ENCODE measurements at places on chromosomes 16 and 17.

GRCh38 chr17:54948380-54948779, 20.1 kb downstream of the COX11 start:
- no peak for DNase-seq

DNA sequence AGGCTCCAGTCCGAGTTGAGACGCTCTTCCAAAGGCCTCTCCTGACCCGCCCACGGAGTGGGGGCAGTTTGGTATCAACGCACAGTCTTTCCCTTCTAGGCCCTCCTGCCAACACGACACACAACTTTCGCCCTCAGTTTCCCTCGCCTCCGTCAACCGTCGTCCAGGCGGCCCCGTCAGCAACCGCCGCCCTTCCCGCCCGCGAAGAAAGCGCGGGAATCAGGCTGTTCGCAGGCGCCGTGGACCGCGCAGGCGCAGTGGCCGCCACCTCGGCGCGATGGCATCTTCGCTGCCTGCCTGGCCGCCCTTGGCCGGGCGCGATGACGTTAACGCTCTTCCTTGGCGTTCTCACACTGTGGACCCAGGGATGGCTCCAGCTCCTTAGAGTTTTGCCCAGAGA, at the start of gene SPATA22:
Gene SPATA22, minus strand, starts transcription at position 221 of the 400 bp plus-strand sequence. CDS start 2,494 bp downstream, outside the sequence.
- no peak for DNase-seq

DNA sequence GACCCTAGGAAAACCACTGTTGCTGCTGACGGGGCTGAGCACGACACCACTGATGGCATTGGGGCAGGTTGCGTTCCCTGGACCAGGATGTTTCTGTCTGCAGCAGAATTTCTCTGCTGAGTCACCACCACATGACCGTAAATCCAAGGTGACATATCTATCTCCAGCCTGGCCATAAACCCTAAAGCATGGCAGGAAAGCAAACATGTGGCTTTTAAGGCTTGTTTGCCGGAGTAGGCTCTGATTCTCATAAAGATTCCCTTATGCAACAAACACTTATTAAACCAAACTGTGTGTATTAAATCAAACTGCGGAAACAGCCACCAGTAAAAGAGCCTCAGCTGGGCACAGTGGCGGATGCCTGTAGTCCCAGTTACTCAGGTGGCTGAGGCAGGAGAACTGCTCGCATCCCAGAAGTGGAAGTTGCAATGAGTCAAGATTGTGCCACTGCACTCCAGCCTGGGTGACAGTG, 17.3 kb downstream of the MPHOSPH6 start:
- DNase-seq: no peak

DNA sequence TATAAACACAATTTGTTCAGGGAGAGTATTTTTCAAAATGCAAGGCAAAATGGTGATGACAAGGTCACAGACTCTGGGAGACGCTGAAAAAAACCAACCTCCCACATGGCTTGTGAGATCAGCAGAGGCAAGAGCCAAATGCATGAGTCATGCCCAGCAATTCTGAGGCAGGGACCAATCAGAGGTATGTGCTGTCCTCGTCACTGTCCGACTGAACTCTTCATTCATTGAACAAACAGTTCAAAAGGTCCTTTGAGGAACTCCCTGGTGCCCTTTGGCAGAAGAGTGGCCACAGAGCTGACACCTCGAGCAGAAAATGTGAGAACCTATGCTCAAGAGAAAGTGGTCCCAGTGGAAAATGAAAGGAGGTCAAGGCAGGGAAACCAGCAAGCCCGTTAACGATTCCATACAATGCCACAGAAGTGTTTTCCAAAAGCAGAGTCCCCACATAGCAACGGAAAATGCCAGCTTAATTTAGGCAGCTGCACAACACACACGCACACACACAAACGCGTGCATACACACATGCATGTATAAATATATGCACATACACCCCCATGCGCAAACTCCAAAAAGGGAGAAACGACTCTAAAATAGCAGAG, 50.9 kb downstream of the CDH11 start:
- no peak for DNase-seq

DNA sequence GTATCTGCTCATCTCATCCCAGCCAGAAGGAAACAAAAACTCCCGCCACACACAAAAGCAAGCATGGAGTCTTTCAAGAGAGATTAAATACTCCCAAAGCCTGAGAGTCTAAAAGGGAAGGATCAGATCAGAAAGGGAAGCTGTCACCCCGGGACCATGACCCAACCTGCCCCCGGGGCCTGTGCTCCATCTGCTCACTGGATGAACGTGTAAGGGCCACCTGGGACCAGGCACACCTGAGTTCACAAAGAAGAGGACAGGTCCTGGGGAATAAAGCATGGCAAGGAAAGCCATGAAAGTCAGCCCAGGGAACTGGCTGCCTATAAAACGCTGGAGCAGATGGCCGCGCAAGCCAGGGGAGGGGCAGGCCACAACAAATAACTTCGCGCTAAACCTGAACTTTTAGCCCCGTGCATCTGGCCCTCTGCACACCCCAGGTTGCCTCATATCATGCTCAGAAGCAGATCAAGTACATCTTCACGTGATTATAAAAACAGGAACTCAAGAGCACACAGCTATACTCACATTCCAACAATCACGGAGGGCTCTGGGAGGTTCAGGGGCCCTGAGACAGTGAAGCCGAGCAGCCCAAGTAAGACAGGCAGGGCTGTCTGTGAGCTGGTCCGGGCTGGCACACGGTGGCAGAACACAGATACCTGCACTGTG, 3.4 kb downstream of the TMEM11 start:
- no peak for DNase-seq

DNA sequence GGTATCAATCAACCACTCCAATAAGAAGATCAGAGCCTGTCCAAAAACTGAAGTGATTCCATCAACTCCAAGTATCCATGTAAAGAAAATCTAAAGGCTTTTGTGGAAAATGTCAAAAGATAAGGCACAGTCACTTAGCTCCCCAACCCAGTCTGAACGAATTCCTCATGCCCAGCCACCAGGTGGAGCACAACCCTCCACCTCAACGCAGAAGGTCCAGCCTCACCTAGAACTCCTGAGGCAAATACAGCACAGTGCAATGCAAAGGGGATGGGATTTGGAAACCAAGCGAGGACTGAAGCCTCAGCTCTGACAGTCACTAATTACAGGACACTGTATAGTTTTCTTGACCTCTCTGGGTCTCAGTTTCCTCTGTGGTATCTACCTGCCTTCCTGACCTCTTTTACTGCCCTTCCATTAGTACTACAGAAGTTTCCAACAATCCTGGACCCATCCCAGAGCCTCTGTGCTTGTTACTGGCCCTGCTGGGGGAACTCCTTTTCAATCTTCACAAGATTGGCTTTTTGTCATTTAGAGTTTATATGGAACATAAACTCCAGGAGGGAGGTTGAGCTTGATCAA, 2.0 kb downstream of the NCBP3 start:
- no peak for DNase-seq

DNA sequence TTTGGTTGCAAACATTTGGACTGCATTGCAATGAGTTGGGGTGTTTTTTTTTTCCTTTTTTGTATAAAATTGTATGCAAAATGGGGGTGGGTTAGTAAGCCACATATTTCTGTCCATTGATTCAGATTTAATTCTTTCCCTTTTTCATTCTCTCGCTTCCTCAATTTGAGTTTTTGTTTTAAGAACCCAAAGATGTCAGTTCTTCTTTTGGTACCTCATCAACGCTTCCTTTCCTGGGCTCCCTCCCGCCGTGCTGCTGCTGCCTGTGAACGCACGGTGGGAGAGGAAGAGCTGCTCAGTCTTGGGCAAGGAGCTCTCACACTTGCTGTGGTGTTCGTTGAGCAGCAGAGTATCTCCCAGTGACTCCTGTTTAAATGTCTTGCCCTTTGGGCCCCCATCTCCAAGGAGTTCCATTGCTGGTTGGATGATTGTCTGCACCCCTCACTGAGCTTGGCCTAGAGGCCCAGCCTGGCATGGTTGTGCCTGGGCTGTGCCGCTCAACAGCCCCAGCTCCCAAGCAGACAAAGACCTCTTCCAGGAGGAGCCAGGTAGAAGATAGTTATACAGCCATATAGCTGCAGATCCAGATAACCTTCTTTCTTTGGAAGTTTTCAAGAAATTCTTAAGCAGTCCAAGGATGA, 13.6 kb downstream of the UBFD1 start:
- no peak for DNase-seq

GRCh38 chr17:77217566-77217965, 76.8 kb downstream of the SEC14L1 start:
- no peak for DNase-seq

DNA sequence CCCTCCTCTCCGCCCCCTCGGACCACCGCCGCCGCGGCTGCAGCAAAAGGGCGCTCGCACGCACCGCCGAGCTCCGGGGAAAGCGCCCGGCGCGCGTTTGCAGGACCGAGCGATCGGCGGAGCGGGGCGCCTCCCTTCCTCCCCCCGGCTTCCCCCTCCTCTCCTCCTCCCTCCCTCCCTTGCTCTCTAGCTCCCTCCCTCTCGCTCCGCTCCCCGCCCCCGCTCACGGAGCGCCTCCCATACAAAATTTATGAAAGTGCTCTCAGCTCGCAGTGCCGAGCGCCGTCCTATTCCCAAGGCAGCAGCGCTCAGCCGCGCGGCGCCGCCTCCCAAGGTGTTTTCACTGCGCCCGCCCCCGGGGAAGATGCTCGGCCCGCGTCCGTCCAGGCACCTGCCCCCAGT, at the start of gene RTN4RL1:
Gene RTN4RL1, minus strand, starts transcription at position 115 of the 402 bp plus-strand sequence. CDS start 469 bp downstream, outside the sequence.
- peak; percentile 57 for DNase-seq

DNA sequence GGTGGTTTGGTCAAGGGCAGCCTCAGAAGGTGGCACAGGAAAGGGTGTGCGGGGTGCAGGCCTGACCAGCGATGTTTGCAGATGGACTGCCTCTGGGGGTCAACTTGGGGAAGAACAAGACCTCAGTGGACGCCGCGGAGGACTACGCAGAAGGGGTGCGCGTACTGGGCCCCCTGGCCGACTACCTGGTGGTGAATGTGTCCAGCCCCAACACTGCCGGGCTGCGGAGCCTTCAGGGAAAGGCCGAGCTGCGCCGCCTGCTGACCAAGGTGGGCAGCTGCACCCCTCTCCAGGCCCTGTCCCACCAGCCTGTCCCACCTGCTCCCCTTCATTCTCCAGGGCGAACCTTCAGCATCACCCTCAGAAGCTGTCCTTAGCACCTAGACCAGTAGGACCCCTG, 12.5 kb downstream of the DHODH start:
- no peak for DNase-seq

DNA sequence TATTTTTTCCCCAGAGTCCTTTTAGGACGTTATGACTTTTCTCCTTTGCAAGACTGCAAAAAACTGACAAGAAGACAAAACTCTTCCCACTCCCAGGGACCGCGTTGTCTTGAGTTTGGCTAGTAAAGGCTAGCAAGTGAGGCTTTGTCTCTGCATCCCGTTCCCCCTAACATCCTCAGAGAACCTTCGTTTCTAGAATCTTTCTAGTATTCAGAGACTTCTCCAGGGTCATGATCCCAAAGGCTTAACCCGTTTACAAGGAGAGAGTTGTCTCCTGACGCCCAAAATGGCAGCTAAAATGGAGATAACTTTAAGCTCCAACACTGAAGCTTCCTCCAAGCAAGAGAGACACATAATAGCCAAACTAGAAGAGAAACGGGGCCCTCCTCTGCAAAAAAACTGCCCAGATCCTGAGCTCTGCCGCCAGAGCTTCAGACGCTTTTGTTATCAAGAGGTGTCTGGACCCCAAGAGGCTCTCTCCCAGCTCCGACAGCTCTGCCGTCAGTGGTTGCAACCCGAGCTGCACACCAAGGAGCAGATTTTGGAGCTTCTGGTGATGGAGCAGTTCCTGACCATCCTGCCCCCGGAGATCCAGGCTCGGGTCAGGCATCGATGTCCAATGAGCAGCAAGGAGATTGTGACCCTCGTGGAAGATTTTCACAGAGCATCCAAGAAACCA, 843 bp downstream of the ZNF174 start:
- DNase-seq: no peak

- no peak for DNase-seq
These were observed 65.5 kb downstream of the DYNLRB2 start for GRCh38 chr16:80606221-80606766.

GRCh38 chr16:69725480-69726312, 664 bp downstream of the NQO1 start:
- DNase-seq: no peak

GRCh38 chr16:64711596-64711995, 410.3 kb downstream of the CDH11 start:
- DNase-seq: no peak

DNA sequence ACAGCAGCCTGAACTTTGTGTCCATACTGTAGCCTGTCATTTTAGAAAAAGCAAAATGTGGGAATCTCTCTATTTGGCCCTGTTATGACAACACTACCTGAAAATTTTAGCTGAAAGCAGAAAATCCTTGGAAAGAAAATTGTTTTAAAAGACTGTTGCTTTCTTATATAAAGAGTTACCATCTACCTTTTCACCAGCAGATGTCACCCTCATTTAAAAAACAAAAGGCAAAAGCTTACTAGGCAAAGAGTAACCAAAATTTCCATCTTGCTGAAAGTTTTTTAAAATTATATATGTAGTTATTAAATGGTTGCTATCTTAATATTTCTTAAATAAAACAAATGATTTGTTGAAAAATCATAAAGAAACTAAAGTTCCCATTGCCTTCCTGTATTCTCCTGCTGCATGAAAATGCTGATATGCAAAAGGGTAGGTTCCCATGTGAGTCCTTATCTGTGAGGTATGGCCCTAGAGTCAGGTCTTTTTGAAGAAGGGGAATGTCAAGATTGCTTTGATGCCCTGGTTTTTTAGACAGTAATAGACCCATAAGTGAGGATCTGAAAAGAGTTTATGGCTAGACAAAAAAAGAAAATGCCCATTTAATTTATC, 61.0 kb downstream of the TNRC6C start:
- no peak for DNase-seq

- DNase-seq: peak; percentile 84
These were observed at the start of gene CDR2L for GRCh38 chr17:74987418-74987908. Gene CDR2L (plus strand): TSS chr17:74987632. CDS start chr17:74988044, 412 bp downstream.

DNA sequence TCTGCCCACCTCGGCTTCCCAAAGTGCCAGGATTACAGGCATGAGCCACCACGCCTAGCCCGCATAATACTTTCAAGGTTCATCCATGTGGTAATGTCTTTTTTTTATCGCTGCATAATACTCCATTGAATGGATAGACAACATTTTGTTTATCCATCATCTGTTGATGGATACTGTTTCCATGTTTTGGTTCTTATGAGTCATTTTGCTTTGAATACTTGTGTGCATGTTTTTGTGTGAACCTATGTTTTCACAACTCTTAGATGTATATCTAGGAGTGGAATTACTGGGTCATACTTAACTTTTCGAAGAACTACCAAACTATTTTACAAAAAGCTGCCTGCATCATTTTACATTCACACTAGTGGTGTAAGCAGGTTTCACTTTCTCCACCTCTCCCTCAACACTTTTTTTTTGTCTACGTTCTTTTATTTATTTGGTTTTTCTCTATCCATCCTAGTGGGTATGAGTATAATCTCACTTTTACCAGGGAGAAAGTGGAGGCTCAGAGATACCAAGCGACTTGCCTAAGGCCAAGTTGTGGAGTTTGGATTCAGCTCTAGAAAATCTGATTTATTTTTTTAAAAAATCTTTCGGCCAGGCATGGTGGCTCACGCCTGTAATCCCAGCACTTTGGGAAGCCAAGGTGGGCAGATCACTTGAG, 151.2 kb downstream of the CMIP start:
- no peak for DNase-seq
